ENCODE measurements at places on chromosomes 7 and 10.

- DNase-seq = no peak
Observed at GRCh38 chr10:35335133-35336083, 901 bp upstream of the CCNY start.

GRCh38 chr7:30998180-30998579 lies 34.4 kb downstream of the GHRHR start:
- no peak for DNase-seq

DNA sequence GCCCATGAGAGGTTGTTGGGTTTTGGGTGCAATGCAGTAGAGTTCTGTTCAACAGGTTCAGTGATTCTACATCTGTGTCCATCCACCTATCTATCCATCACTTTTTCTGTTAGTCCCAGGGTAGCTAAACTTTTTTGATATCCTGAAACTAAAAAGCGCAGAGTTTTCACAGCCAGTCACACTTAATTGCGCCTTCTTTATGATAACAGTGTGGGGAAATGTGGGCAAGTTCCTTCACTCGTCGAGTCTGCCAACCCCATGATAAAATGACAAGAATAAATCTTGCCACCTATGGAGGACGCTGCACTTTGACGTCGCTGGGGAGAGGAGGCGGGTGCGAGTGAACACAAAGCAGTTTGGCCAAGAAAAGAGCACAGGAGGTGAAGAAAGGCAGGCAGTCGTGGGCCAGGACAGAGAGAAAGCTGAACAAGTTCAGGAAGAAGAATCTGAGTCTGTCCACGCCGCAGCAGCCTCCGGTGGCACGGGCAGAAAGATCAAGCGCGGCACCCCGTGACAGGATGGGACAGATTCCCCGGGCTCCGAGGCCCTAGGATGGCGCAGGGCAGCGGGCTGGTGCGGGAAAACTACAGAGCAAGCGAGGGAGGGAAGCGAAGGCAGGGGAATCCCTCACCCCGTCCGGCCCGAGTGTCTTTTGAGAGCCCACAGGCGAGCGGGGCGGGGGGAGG lies 9.2 kb downstream of the SP8 start:
- no peak for DNase-seq

GRCh38 chr10:132901351-132901750 lies 41.0 kb downstream of the CFAP46 start:
- no peak for DNase-seq

DNA sequence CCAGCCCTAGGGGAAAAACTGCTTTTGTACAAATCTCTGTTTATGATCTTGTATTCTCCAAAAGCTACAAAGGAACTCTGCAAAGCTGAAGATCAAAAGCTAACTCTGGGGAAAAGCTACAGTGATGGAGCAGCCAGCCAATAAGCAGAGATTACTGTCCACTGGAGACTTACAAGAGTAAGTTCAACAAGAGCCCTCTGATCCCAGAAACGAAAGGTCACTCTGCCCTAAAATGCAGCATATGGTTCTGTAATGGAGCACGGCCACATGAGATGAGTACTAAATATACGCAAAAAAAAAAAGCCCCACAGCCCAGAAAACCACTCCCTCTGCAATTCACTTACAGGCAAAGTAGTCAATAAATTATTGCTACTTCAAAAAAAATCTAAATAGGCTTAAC lies 60.1 kb downstream of the ERCC6 start:
- DNase-seq = no peak

DNA sequence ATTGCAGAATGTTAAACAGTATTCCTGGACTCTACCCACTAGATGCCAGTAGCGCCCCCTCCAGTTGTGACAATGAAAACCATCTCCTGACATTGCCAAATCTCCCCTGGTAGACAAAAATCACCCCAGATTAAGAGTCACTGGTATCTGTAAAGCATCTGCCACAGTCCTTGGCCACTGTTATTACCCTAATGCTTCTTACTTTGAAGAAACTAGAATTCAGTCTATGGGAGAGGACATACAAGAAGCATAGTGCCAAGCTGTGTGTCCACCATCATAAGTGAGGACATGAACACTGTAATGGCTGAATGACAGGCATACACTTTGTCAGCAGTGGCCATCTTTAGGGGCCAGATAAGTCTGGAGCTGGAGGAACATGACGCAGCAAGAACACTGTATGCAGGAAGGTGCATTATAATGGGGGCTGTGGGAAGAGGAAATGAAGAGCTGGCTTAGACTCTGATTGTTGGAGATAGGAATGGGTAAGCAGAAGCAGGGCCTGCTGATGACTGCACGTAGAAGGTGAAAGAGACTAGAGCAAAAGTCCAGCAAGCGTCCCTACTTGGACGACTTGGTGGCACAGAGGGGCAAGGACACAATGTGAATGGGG lies 32.5 kb downstream of the CBX3 start:
- DNase-seq = no peak

GRCh38 chr10:12501324-12501723 lies 152.0 kb downstream of the CAMK1D start:
- no peak for DNase-seq

- no peak for DNase-seq
Observed at GRCh38 chr7:129494041-129494440, 8.3 kb upstream of the SMKR1 start.

- peak; percentile 33 for DNase-seq
Observed at GRCh38 chr10:77926566-77927401, at the start of gene DLG5. TSS of gene DLG5 (minus strand) at chr10:77926755. CDS start at chr10:77926520, 235 bp downstream.

DNA sequence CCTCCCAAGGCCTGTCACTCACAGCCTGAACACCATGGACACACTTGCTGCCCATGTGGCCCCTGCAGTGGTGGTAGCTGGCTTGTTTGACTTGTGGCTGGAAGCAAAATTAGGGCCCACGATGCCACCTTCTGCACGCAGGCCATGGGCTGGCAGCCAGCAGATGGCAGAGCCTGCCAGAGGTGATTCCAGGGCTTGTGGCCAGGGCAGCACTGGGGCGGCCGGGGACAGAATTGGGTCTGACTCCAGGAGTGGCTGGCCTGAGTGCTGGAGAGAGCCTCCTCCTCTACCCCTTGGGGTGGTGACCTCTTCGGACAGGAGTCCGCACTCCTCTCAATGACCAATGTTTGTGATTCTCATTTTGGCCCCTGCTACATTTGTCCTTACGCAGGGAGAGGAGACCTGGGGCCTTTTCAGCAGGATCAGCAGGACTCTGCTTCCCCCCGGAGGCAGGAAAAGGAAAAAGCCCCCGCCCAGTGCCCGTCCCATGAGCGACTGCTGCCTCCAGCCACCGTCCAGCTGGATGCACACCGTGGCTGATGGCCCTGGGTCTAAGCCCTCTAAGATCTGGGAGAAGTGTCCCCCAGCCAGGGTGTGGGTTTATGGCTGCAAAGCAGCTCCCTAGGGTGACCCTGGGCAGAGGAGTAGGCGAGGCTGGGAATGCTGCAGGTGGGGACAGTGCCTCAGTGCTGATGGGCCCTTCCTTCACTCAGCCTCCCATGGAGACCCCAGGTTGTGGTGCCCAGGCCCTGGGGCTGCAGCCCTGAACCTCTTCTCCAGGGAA lies 26.5 kb downstream of the DNAJB12 start:
- DNase-seq = peak; percentile 81

DNA sequence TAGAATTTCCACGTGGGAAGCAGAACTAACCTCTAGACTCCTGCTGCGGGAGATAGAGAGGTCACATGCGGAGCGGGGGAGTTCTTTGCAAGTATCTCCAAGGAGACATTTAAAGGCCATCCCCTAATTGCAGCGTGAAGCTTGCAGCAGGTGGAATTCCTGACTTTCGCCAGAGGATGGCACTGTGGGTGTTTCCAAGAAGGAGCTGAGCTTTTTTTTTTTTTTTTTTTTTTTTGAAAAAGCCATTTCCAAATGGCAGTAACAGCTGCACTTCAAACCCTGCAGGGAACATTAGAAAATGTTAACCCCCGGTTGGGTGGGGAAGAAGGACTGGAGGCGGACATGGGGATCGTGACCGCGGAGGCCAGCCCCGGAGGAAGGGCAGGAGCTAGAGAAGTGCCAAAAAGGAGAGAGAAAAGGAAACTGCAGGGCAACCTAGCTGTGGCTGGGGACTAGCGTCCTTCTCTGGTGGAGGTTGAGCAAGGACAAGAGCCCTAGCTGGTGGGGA lies 487.7 kb downstream of the TYW1 start:
- DNase-seq = peak; percentile 45

GRCh38 chr7:151735186-151735850 lies 141.6 kb downstream of the PRKAG2 start:
- DNase-seq = no peak

DNA sequence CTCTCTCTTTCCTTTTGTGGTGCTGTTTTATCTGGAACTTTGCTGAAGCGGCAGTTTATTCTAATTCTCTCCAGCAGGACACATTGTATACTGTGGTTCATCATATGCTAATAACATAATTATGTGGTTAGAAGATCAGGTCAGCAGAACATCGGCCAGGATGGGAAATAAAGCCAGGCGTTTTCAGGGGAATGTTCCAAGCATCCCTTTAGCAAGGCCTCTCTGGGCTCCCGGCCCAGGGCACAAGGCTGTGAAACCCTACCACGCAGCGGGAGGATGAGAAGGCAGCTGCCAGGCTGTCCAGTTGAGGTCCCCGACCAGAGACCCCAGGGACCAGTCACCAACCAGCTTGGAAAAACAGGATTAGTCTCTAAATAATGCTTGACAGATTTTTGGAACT lies 112.2 kb upstream of the GALNT17 start:
- DNase-seq = no peak

All from putamen (tissue), 1 donor.